SJSA1 (cell line): ENCODE measurements at places on chromosomes 1 and 21. TPM values are rescaled to one million over a fixed set of nuclear protein-coding genes. Genes with fewer than 3 reads are reported as not detected.
A peak's percentile ranks its signal among the peaks of the same experiment; 100 is the strongest.

- DNase-seq, result peak; percentile 26
Observed at GRCh38 chr1:155125946-155126555, 1.6 kb upstream of the EFNA1 start.

The C1orf141 gene
- total RNA-seq, result not detected in 2 replicates

- DNase-seq, result no peak
Observed at GRCh38 chr1:116075990-116076389, 35.2 kb upstream of the MAB21L3 start.

- no peak for DNase-seq
Observed at GRCh38 chr1:62530516-62531154, 66.7 kb upstream of the ANGPTL3 start.

DNA sequence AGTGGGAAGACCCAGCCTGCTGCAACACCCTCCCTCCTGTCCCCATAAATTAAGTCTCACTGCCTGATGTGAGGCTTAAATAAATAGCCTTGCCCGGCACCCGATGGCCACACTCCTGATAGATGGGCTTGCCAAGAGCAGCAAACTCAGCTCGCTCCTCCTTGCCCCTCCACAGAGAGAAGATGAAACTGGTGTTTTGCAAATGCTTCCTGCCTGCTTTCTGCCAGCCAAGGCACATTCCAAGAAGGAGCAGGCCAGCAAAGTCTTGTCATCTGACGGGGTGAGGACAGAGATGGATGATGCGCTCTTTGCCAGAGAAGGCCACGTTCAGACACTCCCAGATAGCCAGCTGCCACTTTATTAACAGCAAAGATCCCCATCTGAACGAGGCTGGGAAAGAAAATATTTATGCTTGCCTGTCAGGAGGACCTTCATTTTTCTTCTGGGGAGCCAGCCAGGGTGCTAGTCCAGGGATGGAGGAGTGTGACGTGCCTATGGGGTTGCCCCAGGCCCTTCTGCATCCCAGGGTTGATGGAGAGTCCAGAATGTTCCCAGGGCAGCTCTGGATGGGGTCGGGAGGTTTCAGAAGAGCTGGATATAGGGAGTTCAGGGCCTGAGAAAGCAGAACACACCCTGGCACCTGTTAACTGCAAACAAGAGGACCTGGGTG is 265.4 kb downstream of the FOXD2 start:
- no peak for DNase-seq

The TMPRSS2 gene
- not detected in 2 replicates for total RNA-seq
